ENCODE measurements at places on chromosomes 4 and X.
A peak's percentile ranks its signal among the peaks of the same experiment; 100 is the strongest.

DNA sequence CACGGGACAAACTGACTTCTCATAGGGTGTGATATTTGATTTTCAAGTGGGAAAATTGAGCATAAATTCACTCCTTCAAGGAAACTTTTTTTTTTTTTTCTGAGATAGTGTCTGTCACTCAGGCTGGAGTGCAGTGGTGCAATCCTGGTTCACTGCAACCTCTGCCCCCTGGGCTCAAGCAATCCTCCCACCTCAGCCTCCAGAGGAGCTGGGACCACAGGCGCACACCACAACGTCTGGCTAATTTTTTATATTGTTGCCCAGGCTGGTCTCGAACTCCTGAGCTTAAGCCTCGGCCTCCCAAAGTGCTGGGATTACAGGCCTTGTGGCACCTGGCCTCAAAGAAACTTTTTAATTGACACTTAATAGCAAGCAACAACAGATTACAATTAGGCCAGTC lies 13.8 kb downstream of the CLDN34 start:
- no peak for DNase-seq

DNA sequence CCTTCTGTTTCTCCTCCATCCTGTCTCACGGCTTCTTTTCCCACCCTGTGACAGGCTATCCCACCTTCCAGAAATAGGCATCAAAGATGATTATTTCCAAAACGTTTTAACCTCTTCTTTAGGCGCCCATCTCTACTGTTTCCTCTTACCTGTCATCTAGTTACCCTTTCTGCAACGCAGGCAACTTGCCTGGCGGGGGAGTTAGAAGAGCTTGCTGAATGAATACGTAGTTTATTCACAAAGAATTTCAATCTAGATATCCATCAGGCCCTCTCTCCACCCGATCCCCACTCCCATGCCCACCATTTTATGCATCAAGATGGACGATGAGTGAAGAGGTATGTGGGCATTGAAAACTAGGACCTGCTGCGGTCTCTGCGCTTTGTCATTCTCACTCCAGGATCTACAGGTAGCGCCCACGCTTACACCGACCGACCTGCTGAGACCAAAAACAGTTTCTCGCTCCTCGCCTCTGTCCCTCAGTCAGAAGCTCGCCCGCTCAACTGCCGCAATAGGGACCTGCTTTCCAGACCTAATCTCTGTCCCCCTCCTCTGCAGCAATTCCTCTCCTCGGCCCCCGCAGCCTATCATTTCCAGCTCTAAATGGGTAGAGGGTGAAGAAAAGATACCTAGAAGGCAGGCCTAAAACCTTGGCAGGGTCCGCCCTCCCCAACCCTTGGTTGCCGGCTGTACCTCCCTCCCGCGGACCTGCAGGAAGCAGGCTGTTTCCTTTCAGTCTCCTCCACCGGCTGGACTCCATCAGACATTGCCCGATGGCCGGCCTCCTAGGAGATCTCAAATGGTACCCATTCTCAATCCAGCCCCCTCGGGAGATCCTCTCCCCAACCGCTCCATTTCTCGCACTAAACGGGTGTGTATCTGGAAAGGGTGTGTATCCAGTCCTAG lies 624 bp downstream of the BEX5 start:
- no peak for DNase-seq

DNA sequence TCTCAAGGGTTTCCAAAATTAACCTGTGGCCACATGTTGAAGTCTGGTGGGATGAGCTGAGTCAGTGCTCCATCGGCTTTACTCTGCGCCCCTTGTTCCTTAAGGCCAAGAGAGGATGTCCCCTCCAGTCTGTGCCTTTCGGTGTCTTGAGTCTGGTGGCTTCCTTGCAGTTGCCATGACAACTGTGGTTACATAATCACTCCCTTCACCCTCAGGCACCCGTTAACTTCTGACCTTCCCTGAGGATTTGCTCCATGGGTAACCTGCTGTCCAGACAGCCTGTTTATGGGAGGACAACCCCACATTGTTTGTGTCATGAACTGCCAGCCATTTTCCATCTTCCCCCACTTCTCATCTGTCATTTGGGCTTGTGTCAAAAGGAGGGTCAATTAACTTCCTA lies 401.1 kb upstream of the LCORL start:
- DNase-seq: no peak

GRCh38 chrX:101409043-101409442 lies 1.0 kb downstream of the HNRNPH2 start:
- DNase-seq: no peak

GRCh38 chr4:142500966-142501365 lies 345.1 kb downstream of the INPP4B start:
- no peak for DNase-seq

DNA sequence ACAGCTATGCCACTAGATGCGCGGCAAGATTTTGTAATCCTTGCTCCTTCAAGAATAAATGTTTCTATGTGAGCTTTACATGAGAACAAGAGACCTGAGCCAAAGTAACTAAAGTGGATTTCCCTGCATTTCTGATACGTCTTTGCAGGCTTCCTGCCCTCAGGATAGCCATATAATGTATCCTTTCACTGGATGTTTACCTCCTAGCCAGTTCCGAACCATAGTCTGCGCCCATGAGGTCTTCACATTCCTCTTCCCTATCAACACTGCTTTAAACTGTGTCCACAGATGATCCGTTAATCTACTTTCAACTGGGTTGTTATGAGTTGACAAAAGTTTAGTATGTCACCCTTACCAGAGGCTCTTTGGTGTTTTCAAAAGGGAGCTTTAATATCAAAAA lies 1889.1 kb upstream of the AGA start:
- no peak for DNase-seq

GRCh38 chr4:17232566-17233253 lies 279.2 kb downstream of the QDPR start:
- DNase-seq: no peak

GRCh38 chrX:40806513-40807220 lies 71.3 kb upstream of the MED14 start:
- DNase-seq: no peak

DNA sequence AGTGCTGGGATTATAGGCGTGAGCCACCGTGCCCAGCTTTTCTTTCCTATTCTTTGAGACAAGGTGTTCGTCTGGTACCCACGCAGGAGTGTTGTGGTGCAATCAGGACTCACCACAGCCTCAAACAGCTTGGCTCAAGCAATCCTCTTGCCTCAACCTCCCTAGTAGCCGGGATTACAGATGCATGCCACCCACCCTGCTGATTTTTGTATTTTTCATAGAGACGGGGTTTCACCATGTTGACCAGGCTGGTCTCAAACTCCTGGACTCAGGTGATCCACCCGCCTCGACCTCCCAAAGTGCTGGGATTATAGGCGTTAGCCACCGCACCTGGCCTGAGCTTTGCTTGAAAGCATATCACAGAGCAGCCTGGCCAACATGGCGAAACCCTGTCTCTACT lies 1.5 kb upstream of the CRLF2 start:
- DNase-seq: no peak

- DNase-seq: no peak
These were observed 1314.7 kb downstream of the FSTL5 start for GRCh38 chr4:160848901-160849760.

GRCh38 chr4:15779306-15779705 lies 1.2 kb downstream of the CD38 start:
- DNase-seq: peak; percentile 47

- DNase-seq: no peak
These were observed 85.1 kb downstream of the SORBS2 start for GRCh38 chr4:185726931-185727330.

GRCh38 chr4:104749062-104749461 lies 254.4 kb upstream of the CXXC4 start:
- no peak for DNase-seq

DNA sequence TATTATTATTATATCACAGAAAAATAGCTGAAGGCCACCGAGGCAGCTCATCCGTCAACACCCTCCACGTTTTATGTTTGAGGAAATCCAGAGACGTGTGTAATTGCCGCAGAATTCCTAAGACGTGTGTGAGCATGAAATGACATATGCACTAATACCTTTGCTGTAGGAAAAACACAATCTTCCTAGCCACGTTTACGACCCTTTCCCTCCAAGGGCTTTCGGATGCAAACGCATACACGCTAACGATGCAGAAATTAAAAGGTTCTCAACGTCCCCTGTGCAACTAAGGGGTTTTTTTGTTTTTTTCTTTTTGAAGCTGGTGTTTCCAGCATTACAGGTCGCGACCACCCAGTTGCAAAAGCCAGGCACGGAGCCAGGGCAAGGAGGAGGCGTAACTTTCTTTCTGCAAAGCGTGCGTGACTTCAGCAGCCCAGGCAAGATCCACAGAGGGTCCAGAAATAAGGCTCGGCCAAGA lies 33.8 kb downstream of the CRLF2 start:
- no peak for DNase-seq

- DNase-seq: no peak
These were observed 180.3 kb upstream of the DKK2 start for GRCh38 chr4:107216379-107216778.

DNA sequence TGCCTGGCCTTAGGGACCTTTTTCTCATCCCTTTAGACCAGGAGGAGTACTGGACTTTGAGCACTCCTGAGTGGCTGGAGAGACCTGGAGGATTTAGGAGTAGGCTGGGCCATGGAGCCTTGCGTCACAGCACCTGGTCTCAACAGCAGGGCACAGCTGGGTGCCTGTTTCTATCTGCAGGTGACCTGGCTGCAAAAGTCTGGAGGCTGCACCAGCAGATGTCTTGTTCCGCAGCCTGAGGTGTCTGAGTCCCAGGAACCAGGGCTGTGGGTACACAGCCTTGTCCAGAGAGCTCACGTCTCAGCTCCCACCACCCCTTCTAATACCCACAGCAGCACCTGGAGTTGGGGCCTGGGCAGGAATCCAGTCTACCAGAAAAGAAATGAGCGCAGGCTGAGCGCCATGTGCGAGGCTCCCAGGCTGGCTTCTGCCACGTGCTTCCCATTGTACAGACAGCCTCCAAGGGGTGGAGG lies 5.0 kb upstream of the NSD2 start:
- no peak for DNase-seq

Measured in hypothalamus (tissue), 51 donors.